SW 1271 (cell line): ENCODE measurements at places on chromosomes 13 and 19.

- DNase-seq = no peak
These were observed 642.1 kb upstream of the ARGLU1 start for GRCh38 chr13:107209824-107210722.

- DNase-seq = no peak
These were observed 85.2 kb downstream of the LACC1 start for GRCh38 chr13:43964698-43965458.

GRCh38 chr13:30257468-30258099 is 49.8 kb downstream of the KATNAL1 start:
- no peak for DNase-seq

DNA sequence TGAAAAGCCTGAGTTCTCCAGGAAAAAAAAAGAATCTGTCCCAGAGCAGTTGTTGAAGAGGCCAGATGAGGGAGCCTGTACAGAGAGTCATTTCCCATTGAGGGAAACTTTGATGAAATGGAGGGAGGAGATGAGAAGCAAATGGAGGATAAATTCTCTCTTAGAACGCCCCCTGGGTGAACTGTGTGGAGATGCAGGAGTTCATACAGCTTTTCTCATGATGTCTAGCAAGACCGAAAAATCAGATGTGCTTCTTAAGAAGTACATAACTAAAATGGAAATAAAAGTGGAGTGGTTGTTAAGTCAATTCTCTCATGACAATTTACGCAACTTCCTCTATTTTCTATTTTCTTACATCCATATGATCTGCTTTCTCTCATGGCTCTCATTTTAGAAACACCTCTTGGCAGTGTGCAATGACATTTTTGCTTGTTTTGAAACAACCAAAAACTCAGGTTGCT is 1263.1 kb downstream of the PCDH9 start:
- peak; percentile 45 for DNase-seq

- DNase-seq = no peak
These were observed 164.0 kb upstream of the ZNF507 start for GRCh38 chr19:32181216-32181920.

DNA sequence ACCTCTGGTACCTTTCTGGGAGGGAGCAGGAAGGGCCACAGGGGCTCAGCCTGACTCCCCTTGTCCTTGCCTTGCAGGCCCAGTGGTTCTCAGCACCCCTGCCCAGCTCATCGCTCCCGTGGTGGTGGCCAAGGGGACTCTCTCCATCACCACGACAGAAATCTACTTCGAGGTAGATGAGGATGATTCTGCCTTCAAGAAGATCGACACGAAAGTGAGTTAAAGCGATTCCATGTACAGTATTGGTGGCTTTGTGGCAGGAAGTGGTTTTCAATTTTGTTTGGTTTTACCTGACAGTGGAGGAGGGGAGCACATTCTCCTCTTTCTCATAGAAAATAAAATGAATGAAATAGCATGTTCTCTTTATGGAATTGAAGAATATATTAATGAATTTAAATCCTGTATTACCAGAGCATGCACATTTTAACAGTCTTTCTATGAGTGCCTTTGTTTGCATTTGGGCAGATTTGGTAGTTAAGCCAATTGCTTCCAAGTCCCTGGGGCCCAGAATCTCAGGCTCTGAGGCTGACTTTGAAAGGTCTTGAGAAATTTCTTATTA is 4.1 kb downstream of the MAB21L1 start:
- DNase-seq = no peak
